ENCODE measurements at places on chromosomes 5 and 9.

DNA sequence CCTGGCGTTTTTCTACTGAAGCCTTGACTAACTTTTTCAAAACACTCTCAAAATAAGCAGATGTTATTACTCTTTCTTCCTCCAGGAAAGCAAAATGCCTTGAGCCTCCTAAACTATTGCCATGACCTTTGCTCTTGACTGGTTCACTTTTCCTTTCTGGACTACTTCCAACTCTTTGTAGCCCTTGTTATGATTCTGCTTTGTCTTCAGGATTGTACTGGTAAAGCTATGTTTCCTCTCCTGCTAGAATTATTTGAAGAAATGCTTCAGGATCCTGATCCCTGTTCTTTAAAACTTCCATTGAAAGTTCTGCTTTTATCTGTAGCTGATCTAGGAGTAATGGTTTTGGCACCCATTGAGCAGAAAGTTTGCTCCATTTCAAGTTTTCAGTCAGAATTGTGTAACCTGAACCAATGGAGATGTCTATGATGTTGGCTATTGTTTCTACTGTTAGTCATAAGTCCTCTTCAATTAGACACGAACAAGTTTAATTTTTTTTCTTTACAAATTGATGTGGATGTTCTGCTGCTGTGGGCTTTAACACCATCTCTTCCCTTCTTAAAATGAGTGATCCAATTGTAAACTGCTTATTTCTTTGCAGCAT, 1356.4 kb downstream of the EFNA5 start:
- no peak for DNase-seq

- DNase-seq: no peak
These were observed 106.8 kb downstream of the FRMD3 start for GRCh38 chr9:83431101-83432060.

- no peak for DNase-seq
These were observed 101.9 kb downstream of the PLK2 start for GRCh38 chr5:58357799-58358500.

DNA sequence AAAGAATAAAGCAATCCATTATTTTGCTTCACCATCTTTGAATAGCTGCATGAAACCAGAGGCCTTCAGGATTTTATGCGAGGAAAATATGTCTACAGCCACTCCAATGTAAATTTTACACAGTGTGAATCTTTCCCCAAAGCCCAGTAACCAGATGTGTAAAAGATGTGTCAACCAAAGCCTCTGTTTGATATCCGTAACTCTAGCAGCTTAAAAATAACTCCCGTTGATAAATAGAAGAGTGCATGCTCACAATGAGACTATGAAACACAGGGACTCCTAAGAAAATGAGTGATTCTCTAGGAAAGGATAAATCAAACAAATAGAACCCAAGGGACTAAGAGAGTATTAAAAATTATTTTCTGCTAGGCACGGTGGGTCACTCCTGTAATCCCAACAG, 60.0 kb upstream of the NPR3 start:
- DNase-seq: no peak

GRCh38 chr5:11390291-11390767, 513.9 kb downstream of the CTNND2 start:
- no peak for DNase-seq

GRCh38 chr5:91535499-91535898, 152.4 kb upstream of the ARRDC3 start:
- DNase-seq: no peak

DNA sequence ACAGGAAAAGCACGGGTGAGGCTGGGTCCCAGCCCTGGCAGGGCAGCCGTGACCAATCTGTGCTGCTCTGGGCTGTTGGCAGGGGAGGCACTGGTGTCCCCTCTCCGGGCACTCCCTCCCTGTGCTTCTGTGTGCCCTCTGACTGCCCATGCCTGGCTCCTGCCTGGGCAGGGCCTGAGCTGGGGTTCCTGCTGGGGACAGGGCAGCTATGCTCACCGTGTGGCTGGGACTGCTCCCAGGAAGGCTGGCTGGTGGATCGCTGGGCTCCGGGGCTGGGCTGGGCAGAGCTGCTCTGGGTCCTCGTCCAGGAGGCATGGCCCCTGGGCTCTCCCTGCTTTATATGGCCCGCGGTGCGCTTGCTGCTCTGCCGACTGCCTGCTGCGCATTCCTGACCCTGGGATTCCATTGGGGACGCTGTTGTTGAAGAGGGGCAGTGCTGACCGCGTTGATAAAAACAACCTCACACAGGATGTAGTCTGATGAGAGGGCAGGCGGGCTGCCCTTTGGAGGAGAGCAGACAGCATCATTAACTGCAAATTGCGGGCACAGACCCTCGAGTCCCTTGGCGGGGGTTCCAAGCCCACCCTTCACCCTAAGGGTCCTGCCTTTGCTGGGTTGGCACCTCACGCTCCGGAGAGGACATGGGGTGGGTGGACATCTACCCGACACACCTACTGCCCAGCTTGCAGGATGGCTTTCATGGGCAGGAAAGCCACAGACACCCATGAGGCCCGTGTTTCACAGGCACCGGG, 955 bp downstream of the QRFP start:
- DNase-seq: no peak
